Effector CD4-positive, alpha-beta T cell (primary cell): ENCODE measurements at places on chromosomes 16 and 17.

GRCh38 chr17:61496174-61496956, 44.1 kb downstream of the TBX4 start:
- DNase-seq = no peak

GRCh38 chr16:57102888-57103851, 10.8 kb downstream of the CPNE2 start:
- DNase-seq = no peak

DNA sequence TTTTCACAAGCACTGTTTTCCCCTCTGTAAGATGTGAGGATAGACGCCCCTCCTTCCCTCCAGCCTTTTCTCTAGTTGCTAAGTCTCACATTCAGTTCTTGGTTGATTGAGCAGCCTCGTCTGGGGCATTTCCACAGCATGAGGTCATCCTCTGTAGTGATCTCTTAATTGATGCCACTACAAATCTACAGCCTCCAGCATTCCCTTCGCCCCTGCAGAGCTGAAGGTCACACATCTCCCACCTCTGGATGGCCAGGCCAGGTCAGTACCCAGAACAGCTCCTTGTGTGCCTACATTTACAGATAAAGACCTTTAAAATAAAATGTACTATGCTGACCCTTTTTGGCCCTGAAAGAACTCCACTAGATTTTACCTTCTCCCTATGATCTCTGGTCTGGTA, 32.5 kb upstream of the CDH11 start:
- no peak for DNase-seq

DNA sequence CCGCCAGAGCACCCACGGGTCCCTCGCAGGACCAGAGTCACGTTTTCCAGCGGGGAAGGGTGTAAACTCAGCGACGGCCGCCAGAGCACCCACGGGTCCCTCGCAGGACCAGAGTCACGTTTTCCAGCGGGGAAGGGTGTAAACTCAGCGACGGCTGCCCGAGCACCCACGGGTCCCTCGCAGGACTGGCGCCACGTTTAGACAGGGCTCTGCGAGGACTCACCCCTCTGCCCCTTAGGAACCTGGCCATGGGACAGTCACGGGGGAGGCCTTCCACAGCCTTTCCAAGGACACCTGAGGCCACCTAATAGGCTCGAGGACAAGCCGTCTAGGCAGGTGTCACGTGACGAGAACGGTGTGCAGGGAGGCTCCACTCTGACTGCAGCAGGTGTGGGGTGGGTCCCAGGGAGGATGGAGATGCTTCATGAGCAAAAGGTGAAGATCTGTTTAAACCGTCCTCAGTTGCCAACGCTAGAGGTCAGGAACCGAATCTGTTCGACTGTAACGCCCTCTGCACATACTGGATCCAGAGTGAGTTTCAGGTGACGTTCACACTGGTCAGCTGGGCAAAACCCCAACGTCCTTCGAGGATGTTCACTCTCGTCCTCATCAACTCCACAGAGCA, 48.0 kb upstream of the METRNL start:
- DNase-seq = no peak

DNA sequence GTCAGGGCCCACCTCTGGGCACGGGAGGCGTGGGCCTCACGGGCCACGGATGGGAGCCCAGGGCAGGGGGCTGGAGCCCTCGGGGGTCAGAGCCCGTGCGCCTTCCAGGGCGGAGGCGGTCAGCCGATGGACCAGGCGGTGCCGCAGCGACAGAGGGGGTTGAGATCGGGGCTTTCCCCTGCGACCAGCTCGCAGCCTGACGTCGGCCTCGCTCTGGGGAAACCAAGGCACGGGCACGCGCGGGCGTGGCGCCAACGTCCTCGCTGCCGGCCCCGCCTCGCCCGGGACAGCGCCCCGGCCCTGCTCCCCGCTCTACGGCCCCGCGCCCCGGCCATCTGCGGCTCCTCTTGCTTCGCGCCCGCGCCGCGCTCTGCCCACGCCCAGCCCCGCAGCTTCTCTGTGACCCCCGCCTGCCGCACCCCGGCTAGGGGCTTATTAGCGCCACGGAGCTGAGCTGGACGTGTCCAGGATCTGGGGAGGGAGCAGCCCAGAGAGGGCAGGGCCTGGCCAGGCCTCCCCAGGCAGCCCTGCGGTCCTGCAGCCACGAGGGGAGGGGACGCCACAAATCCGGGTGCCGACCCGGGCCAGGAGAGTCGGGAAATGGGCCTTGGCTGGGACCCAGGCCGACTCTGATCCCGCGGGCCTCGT, 13.5 kb downstream of the ACTG1 start:
- no peak for DNase-seq

DNA sequence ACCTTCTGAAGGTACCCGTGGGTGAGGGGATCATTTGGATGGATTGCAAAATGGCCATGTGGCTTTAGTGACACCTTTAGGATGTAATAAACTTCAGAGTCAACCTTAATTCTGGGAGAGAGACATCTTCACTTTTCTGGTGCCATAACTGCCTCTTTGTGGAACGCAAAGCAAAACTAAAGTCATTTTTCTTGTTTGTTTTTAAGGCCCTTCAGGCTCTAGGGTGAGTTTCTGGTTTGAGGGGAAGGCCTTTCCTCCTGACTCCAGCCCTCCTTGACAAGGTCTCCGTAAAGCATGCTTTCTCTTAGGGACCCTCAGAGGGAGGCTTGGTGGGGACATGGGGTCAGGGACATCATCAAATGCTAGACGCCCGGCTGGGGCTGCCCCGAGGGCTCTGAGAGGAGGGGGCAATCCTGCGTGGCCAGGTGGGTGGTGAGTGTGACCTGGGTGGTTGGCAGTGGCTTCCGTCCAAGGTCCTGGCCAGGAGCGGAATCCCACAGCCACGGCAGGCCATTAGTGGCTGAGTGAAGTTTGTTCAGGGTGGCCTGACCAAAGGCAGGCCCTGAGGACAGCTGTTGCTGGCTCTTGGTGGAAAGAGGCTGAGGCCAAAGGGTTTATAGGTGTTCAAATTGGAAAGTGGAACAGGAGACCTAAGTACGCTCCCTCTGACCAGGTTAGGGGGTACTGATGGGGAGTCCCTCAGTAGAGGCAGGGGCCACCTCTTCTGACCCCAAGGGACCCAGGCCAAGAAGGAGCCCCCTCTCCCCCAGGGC, 112.2 kb downstream of the METRNL start:
- DNase-seq = no peak

DNA sequence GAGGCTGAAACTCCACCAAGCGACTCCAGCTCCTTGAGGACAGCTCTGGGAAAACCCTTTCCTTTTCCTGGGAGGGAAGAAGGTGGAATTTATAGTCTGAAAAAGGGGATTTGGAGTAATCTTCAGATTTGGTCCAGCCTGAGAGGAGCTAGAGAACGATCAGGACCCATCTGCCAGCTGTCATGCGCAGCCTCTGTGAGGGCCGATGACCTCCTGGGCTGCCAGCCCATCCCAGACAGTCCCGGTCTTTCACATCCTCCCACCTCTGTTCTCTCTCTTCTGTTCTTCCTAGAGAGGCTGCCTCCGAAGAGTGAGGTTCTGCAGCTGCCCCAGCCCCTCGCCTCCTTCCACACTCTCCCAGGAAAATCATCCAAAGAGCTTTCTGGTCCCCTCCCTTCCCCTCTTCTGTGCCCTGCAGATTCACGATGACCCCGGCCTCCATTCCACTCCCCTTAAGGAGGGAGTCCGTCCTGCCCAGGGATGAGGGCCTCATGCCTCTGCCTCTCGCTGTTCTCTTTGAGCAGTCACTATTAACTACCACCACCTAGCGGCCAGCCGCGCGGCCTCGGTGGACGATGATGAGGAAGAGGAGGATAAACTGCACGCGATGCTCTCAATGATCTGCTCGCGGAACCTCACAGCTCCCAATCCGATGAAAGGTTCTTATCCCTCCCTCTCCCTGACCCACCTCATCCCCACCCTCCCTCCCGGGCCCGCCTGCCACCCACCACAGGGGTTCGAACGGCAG, 29.6 kb downstream of the SGSM2 start:
- no peak for DNase-seq

GRCh38 chr16:78102122-78102660, 2.7 kb downstream of the WWOX start:
- DNase-seq = no peak
